ENCODE measurements at places on chromosomes 4 and X. TPM values are rescaled to one million over a fixed set of nuclear protein-coding genes. Genes with fewer than 3 reads are reported as not detected.

GRCh38 chr4:128715616-128716015, 93.9 kb upstream of the JADE1 start:
- no peak for DNase-seq

GRCh38 chr4:15381806-15382338, 46.0 kb upstream of the C1QTNF7 start:
- no peak for DNase-seq

- no peak for DNase-seq
These were observed 852 bp upstream of the WDR44 start for GRCh38 chrX:118345045-118345463.

GRCh38 chr4:185624259-185624589, 88.9 kb upstream of the PDLIM3 start:
- no peak for DNase-seq

- DNase-seq, result no peak
These were observed 20.5 kb upstream of the PRR32 start for GRCh38 chrX:126799059-126799458.

DNA sequence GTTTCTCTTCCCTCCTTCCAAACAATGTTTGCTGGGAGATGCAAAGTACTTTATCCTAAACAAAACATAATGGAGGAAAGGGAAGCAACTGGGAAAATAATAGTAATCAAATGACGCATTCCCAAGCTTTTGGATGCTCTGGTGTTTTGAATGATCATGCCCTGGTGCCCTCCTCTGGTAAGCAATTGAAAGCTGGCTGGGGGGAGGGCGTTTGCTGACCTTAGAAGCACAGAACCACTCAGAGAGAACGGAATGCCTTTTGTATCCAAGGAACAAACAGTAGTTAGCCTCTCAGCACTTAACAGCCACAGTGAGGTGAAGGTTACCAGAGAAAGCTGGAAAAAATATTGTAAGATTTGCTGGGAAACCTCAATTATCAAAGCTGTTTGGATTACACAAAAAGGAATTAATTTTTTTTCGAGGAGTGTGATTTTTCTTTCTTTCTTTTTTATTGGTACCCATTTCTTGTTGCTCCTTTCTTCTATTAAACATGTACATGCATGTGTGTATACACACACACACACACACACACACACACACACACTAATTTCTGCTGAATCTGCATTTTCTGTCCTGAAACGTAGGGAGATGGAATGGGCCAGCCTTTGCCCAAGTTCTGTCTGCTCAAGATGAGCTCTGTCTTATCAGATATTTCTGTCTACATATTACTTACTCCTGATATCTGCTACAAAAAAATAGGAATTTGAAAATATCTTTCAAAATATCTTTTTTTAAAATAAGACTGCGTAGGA, 155.8 kb upstream of the IGFBP7 start:
- no peak for DNase-seq

- no peak for DNase-seq
These were observed 273.1 kb upstream of the ARSJ start for GRCh38 chr4:114252499-114252898.

DNA sequence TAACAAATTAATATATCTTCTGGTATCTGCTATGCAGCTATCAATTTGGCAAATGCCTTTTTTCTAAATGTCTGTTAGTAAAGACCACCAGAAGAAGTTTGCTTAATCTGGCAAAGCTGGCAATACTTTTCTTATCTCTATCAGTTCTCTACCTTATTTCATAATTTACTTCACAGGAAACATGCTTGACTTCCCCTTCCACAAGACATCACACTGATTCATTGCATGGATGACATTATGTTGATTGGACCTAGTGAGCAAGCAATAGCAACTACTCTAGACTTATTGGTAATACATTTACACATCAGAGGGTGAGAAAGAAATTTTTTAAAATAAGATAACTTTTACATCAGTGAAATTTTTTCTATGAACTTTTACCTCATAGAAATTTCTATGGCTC, 66.0 kb upstream of the RLIM start:
- no peak for DNase-seq

DNA sequence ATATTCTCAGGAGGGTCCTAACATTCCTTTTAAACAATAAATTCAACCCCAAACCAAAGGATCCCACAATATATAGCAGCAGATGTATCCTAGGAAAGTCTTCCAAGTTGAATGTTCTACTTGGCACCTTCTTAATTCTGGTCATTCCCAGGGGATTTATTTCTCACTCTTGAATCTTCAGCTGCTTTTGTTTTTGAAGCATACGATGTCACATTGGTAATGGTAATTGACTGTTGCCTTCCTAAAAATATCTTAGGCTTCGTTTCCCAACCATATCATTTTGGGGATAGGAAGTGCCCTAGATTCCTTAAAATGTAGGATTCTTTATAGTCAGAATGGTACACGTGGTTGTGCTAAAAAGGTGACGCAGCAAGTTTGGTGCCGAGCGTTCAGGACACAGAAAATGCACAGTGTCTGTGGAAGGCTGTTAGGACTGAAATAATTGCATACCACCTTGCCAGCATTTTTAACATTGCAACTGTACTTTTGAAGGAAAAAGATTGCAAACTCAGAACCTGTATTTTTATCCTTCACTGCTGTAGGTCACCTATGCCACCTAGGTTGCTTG, 8.1 kb downstream of the SNX25 start:
- no peak for DNase-seq

Gene AMER1
- 2.8 TPM for total RNA-seq

Gene CFAP299
- 3.8 TPM for total RNA-seq

Gene SUPT20HL1
- not detected for total RNA-seq

Gene AKAP4
- total RNA-seq, result not detected

Gene USP17L22
- total RNA-seq, result not detected

Gene ELMOD2
- 29.8 TPM for total RNA-seq

All from A172 (cell line).